Esophagus mucosa (tissue), 1 donor: ENCODE measurements at places on chromosomes 2 and 18. TPM values are rescaled to one million over a fixed set of nuclear protein-coding genes. Genes with fewer than 3 reads are reported as not detected.
A peak's percentile ranks its signal among the peaks of the same experiment; 100 is the strongest.

LYPD6B gene
- total RNA-seq, result 3.2 TPM

TTR gene
- total RNA-seq, result 0.20 TPM

TFCP2L1 gene
- total RNA-seq, result 36.5 TPM

SMAD7 gene
- 3.7 TPM for total RNA-seq

AMMECR1L gene
- total RNA-seq, result 8.5 TPM

ACKR3 gene
- 6.3 TPM for total RNA-seq

CENPA gene
- 10.2 TPM for total RNA-seq

LHCGR gene
- total RNA-seq, result not detected

C1QL2 gene
- total RNA-seq, result not detected

SGPP2 gene
- 57.1 TPM for total RNA-seq

ABCG8 gene
- not detected for total RNA-seq

CPSF3 gene
- total RNA-seq, result 26.2 TPM

ABHD1 gene
- not detected for total RNA-seq

MRPL44 gene
- total RNA-seq, result 18.4 TPM

DNA sequence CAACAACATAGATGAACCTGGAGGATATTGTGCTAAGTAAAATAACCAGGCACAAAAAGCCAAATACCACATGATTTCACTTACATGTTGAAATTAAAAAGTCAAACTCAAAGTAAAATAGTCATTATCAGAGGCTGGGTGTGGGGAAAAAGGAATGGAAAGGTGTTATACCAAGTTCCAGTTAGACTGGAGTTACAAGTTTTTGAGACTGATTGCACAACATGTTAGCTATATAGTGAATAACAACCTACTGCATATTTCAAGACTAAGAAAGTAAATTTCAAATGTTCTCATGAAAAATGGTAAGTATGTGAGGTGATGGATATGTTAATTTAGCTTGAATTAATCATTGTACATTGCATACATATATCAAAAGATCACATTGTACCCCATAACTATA lies 116.8 kb upstream of the HNMT start:
- ATAC-seq, result peak; percentile 96

GRCh38 chr2:7972670-7973069 lies 709.2 kb upstream of the ID2 start:
- ATAC-seq, result no peak

DNA sequence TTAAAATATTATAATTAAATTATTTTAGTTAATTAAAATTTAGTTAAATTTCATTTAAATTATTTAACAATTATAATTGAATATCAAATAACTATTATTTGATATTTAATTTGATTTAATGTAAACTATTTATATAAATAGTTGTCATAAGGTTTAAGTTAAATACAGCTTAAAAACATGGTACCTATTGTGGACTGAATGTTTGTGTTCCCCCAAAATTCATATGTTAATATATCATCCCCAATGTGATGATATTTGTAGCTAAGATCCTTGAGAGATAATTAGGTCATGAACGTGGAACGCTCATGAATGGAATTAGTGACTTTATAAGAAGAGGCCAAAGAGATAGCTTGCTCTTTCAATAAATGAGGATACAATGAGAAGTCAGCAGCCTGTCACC lies 505.7 kb upstream of the LRATD1 start:
- no peak for ATAC-seq

GRCh38 chr2:567865-568638 lies 109.2 kb downstream of the TMEM18 start:
- ATAC-seq, result peak; percentile 83

- ATAC-seq, result no peak
Measured at GRCh38 chr2:200415455-200415854, 94.4 kb downstream of the KCTD18 start.

GRCh38 chr2:168920504-168921157 lies 19.5 kb downstream of the G6PC2 start:
- ATAC-seq, result no peak

GRCh38 chr2:64063924-64064331 lies 44.7 kb upstream of the VPS54 start:
- ATAC-seq, result peak; percentile 72

GRCh38 chr2:101173707-101174295 lies 22.6 kb upstream of the TBC1D8 start:
- ATAC-seq, result peak; percentile 74

GRCh38 chr2:231371430-231372054 lies 24.0 kb upstream of the B3GNT7 start:
- ATAC-seq, result no peak

DNA sequence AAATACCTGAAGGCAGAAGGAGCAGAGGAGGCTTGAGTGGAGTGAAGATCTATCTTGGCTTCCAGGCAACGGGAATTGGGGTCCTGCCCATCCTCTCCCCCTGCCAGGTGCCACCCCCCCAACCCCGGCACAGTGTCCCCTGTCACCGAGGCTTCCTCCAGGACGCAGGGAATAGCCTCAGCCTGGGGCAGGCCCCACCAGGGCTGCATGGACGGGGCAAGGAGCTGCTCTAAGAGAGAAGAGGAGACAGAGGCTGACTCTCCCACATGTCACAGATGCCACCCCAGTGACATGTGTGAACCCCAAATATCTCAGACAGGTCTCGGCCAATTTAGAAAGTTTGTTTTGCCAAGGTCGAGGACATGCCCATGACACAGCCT lies 42.1 kb downstream of the PXDN start:
- ATAC-seq, result no peak

GRCh38 chr2:230405824-230406223 lies 10.2 kb upstream of the SP100 start:
- ATAC-seq, result no peak

DNA sequence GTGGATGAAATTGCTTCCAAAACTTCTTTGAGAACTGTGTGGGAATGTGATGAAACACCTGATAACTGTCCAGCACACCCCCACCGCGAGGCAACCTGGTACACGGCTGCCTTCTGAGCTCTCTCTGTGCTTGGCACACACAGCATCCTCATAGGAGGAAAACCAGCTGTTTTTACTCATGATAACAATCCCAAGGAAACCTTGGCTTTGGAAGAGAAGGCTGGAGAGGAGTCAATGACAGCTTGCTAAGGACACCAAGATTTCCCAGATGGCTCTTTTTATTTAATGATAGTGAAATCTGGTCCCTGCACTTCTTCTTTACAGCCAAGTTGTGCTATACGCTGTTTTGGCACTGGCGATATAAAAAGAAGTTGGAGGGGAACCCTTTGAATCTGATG lies 232.5 kb upstream of the FN1 start:
- ATAC-seq, result no peak

GRCh38 chr18:36706134-36706881 lies 122.5 kb downstream of the TPGS2 start:
- ATAC-seq, result no peak

DNA sequence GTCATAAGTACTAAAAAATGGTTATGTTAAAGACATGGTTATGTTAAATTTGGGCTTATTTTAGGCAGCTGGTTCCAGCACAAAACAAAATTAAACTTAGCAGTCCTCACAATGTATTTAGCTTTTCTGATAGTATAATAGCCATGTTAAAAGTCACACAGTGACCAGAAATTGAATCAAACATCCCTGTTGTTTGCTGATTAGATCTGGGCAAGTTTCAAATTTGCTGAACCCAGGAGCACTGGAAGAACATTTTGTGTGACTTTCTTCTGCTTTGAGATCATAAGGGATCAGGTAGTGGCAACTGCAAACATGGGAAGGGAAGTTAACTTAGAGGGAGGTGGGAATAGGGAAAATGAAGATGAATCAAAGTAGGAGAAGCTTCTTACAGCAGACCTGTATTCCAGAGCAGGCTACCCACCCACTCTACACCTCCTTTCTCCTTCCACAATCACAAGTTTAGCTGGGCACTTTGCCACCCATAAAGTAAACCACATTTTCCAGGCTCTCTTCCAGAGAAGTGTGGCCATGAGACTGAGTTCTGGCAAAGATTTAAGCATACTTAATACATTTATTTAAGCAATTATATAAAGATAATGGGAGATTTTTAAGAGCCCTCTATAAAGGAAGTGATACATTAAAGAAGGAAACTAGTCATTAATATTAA lies 616.1 kb upstream of the LRATD1 start:
- ATAC-seq, result no peak

- ATAC-seq, result no peak
Measured at GRCh38 chr2:239836021-239836765, 188.9 kb downstream of the NDUFA10 start.

DNA sequence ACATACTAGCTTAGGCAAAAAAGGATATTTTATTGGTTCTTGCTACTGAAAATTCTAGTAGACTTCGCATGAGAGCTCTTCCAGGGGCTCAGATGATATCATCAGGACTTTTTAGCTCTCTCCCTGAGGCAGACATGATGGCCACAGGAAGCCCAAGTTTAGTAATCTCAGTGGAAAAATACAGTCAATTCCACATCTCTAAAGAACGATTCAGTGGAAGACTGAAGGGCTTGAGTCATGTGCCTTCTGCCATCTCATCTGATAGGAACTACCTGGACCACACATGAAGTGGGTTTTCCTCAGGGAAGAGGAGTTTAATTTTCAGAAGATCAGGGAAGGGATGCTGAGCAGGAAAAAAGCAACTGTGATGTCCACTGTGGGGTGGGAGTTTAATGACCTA lies 117.3 kb downstream of the TTC27 start:
- ATAC-seq, result no peak

DNA sequence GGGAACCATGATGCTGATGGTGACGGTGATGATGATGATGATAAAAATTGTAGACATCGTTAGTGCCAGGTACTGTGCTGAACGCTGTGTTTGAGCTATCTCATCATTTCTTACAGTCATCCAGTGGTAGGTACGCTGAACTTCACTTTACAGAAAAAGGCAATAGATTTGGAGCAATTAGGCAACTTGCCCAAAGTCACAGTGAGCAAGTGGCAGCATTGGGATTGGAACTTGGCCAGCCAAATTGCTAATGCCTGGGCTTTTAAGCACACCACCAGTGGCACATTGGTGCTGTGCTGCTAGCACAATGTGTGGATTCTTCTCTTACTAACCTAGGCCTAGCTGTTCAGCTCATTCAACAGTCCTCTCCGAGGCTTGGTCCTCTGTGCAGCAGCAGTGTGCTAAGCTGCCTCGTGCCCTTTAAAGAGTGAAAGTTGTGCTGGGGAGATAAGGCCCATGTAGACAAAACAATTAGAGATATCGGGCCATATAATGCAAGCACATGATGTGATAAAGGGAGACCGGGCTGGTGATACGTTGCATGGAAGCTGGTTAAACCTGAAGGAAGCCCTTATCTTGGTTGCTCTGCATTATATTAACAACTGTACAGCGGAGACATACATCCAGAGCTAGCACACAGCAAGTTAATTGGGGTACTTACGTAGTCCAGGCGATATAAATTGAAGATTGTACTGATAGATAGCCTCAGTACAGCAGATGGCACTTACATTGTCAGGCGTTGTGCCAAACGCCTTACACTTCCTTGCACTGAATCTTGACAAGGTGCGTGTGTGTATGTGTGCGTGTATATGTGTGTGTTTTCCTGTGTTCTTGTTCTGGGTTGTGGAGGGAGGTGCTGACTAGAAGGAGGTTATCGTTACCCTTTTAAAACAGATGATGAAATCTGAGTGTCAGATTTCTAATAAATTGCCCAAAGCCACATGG lies 28.4 kb downstream of the HK2 start:
- no peak for ATAC-seq

DNA sequence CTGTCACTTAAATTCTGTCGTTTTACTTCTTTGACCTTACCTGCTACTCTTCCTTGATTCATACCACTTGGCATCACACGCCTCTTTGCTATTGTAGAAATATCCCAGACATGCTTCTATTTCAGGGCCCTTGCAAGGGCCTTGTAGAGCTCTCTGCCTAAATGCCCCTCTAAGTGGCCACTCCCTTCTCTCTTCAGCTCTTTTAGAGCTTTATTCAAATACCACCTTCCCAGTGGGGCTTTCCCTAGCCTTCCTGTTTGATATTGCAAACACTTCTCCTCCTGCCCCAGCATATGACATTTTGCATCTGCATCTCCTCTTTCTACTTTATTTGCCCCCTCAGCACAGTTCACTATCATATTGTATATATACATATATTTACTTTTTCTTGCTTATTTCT lies 54.0 kb downstream of the PELI1 start:
- ATAC-seq, result peak; percentile 27

DNA sequence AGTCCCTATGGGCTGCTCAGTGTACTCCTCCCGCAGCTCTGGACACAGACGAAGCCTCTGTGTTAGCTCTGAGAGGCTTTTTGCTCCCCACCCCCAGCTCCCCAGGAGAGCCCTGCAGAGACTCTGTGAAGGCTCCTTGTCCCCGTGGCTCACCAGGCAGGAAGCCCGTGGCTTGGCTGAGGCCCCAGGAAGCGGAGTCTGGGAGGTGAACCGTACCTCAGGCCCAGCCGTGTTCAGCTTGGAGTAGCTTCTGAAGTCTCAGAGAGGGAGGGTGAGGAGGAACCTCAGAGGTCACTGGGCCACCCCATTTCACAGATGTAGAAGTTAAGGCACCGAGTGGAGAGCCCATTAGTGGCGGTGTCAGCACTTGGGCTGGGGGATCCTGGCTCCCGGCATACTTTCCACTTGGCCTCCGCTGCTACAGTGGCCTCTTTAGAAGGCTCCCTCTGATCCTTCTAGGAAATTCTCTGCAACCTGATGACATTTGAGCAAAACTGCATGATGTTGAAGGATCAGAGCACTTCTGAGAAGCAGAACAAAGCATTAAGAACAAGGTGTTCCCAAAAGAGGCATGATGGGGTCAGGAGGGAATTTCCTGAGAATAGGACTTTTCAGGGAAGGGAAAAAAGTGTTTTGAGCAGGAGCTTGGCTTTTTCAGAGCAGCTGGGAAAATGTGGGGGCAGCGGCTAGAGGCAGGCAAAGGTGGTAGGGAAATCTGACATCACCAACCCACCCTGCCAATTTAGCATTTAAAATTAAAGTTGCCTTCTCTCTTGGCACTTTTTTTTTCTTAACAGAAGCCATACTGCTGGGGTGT lies 79.1 kb downstream of the MCFD2 start:
- no peak for ATAC-seq

DNA sequence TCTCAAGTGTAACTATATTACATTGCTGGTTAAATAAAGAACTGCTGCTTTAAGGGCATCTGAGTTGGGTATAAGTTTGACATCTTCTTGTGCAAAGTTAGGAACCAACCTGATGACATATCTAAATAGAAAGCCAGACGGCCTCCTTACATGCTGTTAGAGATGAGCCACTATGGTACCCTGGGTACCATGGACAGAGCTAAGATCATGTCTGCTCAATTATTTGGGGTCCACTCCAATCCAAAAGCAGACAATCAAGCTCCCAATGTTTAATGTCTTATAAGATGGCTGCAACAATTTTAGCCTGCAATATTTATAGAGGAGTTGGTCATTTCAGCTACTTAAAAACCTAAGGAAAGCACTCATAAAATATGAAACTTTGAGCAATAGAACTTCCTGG lies 86.2 kb downstream of the UPP2 start:
- no peak for ATAC-seq

GRCh38 chr2:237691029-237691907 lies 63.9 kb downstream of the LRRFIP1 start:
- no peak for ATAC-seq

GRCh38 chr2:19790291-19790690 lies 111.5 kb downstream of the TTC32 start:
- no peak for ATAC-seq

GRCh38 chr2:55111570-55112228 lies 61.4 kb upstream of the RTN4 start:
- peak; percentile 46 for ATAC-seq
